ENCODE measurements at places on chromosomes 2 and 18.

GRCh38 chr18:32081881-32082280 lies 9.8 kb upstream of the RNF138 start:
- no peaks in the 10 kb centered on the region for H3K36me3 ChIP-seq
- H3K27ac ChIP-seq = no peak overlapping the region
- H3K4me3 ChIP-seq = no peak overlapping the region
- H3K27me3 ChIP-seq = no peaks in the 10 kb centered on the region

DNA sequence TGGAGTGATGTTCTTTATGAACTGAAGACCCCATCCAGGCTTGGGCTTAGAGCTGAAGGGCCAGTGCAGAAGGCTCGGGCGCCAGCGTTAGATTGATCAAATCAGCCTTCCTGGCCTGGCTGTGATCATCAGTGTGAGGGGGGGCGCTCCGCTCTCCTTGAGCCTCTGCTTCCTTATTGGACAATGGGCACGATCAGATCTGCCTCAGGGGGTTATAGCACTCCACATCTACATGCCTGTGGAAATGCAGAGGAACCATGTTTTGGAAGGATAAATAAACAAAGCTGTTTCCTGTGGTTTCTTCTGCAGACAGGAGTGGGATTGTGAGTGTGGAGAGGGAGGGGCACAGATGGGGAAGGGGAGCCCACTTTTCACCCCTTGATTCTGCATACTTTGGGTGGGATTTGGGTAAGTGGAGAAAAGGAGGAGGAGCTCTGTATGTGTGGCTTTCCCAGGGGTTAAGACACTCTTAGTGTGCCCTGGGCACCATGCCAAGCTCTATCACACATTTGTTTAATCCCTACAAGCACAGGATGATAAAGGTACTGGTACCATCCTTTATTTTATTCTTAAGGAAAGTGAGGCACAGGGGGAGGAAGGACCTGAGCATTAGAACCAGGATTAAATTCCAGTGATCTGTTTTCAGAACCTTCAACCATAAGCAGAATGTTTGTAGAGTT lies 150.5 kb downstream of the EN1 start:
- H3K4me1 ChIP-seq = peaks cover 21% of the 10 kb centered on the region
- no peaks in the 10 kb centered on the region for H3K36me3 ChIP-seq
- no peak overlapping the region for H3K4me3 ChIP-seq

GRCh38 chr2:109335631-109336176 lies 206.7 kb downstream of the SH3RF3 start:
- H3K36me3 ChIP-seq = no peaks in the 10 kb centered on the region
- no peak overlapping the region for H3K27ac ChIP-seq
- no peak overlapping the region for H3K4me3 ChIP-seq
- no peak for DNase-seq
- peaks cover 23% of the 10 kb centered on the region for H3K4me1 ChIP-seq

DNA sequence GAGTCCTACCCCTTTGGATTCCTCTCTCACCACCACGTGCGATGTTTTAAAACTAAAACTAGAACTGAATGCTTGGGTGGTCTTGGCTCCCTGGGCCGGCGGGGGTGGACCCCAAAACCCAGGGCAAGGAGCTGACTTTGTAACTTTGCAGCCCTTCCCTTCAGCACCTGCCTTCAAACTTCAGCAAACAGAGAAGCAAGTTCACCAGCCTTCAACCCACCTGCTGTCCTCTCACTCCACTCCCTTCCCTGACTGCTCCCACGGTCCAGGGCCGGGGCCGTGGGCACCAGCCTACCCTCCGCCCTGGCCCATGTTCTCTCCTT lies 54.5 kb downstream of the COL6A3 start:
- H3K4me3 ChIP-seq = peak overlapping the region; percentile 21
- no peaks in the 10 kb centered on the region for H3K36me3 ChIP-seq
- H3K4me1 ChIP-seq = peaks cover 33% of the 10 kb centered on the region
- H3K27me3 ChIP-seq = no peaks in the 10 kb centered on the region
- no peak for DNase-seq

- no peak overlapping the region for H3K27ac ChIP-seq
- H3K4me3 ChIP-seq = no peak overlapping the region
- no peak for DNase-seq
- peaks cover 41% of the 10 kb centered on the region for H3K36me3 ChIP-seq
- H3K27me3 ChIP-seq = no peaks in the 10 kb centered on the region
Observed at GRCh38 chr2:70211595-70211994, 20.8 kb upstream of the C2orf42 start.

DNA sequence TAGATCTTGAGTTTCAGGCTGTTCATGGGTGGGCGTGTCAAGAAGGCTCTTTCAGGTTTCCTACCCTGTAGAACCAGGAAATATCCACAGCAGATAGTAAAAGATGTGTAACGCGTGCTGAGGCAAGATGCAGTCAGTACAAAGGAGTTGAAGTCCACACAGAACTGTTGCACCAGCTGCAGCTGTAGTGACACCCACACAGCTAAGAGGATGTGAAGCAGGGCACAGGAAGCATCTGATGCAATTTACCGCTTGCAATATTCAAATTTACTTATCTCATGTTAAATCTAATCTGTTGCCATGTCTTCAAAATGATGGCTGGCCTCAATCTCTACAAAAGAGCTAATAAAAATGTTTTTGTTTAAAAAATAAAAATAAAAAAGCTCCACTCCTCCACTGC lies 132.8 kb downstream of the ARHGAP15 start:
- no peaks in the 10 kb centered on the region for H3K27me3 ChIP-seq
- DNase-seq = no peak
- H3K4me3 ChIP-seq = no peak overlapping the region
- no peaks in the 10 kb centered on the region for H3K36me3 ChIP-seq

GRCh38 chr2:212686285-212686895 lies 147.8 kb upstream of the ERBB4 start:
- H3K27me3 ChIP-seq = no peaks in the 10 kb centered on the region
- no peaks in the 10 kb centered on the region for H3K36me3 ChIP-seq
- H3K27ac ChIP-seq = no peak overlapping the region
- DNase-seq = peak; percentile 56
- no peak overlapping the region for H3K4me3 ChIP-seq

All from WTC11 (cell line).